ENCODE measurements at places on chromosomes 11 and 22.

DNA sequence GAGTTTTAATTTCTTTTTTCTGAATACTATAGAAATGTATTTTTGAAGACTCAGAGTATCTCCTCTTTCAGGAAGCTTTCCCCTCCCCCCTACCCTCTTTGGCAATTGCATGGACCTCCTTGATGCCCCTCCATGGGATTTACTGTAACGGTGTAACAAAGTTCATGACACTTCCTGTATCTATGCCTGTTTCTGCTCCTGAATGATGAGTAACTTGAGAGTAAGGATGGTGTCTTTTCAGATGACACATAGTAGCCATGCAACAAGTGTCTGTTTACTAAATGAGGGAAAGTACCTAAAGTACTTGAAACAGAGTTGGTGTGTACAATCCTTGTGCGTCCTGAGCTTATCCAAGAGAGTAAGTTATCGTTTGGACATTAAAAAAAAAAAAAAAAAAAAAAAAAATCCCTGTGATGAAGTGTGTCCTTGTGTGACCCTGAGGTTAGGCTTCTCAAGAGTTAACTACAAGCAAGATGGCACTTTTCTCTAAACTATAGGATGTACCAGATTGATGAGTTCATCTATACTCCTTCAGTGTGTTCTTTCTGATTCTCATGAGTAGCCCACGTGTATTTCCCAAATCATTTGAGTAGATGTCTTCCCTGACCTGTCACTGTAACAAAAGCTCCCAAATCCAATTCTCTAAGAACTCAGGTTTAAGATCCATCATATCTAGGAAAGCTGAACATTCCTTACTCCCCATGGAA lies 7.4 kb downstream of the ETS1 start:
- peak; percentile 26 for DNase-seq

- DNase-seq, result no peak
Measured at GRCh38 chr22:36563001-36563400, 34.0 kb upstream of the EIF3D start.

GRCh38 chr11:111348147-111348546 lies 30.9 kb downstream of the POU2AF1 start:
- DNase-seq, result no peak

DNA sequence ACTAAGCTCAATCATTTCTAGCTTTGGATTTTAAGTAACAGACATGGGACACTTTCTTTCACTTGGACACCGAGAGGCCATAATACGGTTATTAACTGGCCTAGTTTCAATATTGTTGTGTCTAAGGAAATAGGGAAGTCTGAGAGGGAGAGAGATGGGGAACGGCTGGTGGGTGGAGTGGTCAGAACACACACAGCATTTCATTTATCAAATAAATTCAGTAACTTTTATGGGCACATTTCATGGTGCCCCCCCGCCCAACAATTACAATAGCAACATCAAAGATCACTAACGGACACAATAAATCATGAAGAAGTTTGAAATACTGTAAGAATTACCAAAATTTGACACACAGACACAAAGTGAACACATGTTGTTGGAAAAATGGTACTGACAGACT lies 10.7 kb downstream of the PRPF19 start:
- DNase-seq, result no peak

Measured in AML-193 (cell line).